Fibroblast of skin of abdomen (primary cell): ENCODE measurements at places on chromosomes 6 and 20.

- DNase-seq: peak; percentile 90
Measured at GRCh38 chr6:1297746-1298145, 14.2 kb upstream of the FOXQ1 start.

DNA sequence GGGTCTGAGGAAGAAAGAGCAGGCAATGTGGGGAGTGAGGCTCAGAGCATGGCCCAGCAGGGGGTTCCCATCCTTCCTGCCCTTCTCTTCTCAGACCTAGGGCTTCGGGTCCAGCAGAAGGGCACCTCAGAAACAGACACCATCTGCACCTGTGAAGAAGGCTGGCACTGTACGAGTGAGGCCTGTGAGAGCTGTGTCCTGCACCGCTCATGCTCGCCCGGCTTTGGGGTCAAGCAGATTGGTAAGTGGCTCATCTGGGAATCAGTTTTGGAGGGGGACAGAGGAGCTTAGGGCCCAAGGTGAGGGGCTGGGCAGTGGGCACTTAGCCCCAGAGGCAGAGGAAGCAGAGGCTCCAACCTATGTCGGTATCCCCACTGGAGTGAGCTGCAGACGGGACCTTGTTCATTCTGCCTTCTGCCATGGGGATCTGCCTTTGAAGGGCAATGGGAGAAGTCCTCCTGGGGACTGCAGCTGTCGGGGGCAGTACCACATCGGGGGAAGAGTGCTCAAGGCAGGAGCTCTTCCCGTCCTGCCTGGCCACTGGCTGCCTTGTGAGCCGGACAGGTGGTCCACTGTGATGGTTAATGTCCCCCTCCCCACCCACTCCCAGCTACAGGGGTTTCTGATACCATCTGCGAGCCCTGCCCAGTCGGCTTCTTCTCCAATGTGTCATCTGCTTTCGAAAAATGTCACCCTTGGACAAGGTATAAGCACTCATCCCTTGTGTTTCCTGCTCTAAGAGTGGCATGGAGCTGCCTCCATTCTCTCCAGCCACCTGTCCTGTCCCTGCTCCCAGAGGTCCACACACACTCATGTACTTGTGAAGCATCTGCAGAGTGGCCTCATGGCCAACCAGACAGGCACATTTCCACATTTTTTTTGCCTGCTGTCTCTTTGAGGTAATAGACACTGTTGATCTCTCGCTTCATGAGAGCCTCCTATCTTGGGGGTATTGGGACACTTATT, 4.7 kb downstream of the CD40 start:
- DNase-seq: no peak

GRCh38 chr6:119277052-119277451, 72.5 kb downstream of the MAN1A1 start:
- DNase-seq: no peak

DNA sequence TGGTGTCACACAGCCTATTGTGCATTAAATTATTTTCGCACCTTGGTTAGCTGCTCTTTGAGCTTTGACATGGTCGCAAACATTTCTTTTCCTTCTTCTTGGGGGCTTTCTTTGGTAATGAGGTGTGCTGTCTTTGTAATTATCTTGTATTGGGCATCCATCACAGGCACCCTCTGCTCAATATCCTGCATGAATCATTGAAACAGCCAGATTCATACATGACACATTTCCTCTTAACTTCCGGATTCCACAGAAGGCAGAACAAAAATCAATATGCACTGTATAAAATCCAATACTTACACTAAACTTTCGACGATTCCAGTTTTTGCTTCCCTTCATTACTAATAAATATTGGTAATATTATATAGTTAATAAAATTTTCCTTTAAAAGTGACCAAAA, 175.6 kb downstream of the SYNE1 start:
- peak; percentile 13 for DNase-seq

GRCh38 chr6:5398530-5398929, 137.2 kb downstream of the FARS2 start:
- peak; percentile 52 for DNase-seq

GRCh38 chr6:167748046-167748445, 78.7 kb upstream of the AFDN start:
- no peak for DNase-seq

GRCh38 chr6:126907996-126908395, 210.5 kb upstream of the RSPO3 start:
- DNase-seq: no peak

DNA sequence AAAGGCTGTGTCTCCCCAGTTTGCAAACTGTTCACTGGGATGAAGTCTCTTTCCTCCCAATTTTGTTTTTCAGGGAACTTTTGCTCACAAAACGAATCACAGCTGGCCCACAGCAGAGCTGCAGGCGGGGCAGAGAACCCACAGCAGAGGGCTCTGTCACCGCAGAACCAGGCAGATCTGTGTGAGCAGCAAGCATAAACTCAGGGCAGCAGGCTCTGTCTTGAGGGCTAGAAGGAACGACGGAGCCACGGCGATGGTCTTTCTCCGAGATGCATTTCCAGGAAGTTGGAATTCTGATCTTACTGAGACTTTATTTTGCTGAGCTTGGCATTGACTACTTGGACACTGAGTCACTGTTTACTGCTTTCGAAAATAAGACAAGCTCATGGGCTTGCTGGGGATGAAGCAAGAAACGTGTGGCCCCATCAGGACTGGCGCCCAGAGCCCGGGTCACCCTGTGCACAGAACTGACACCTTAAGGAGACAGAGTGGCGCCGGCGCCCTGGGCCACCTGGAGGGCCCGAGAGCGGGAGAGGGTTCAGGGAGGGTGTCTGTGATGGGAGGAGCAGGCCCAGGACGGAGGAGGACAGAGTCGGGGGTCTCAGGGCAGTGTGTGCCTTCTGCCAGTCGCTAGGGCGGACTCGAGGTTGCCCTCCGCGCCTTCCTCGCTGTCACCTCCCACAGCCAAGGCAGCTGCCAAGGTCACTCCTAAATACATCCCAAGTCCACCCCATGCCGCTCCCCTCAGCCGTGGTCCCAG, 106.3 kb upstream of the NXT1 start:
- DNase-seq: peak; percentile 28

DNA sequence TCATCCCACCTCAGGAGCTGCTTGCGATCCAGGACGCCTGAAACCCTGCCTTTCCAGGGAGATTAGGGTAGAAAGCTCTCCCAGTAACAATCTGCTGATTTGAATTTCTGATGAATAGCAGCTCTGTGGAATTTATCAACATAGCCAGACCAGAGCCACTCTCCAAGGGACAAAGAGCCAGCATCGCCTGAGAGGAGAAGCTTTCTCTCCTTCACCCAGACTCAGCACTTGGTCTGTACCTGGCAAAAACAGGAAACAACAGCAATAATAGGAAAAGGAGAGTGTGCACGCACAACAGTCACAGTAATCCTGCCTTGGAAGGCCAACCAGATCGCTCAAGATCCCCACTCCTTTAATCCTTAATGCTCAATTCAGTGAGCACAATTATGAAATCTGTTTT, 22.3 kb upstream of the ROS1 start:
- no peak for DNase-seq

DNA sequence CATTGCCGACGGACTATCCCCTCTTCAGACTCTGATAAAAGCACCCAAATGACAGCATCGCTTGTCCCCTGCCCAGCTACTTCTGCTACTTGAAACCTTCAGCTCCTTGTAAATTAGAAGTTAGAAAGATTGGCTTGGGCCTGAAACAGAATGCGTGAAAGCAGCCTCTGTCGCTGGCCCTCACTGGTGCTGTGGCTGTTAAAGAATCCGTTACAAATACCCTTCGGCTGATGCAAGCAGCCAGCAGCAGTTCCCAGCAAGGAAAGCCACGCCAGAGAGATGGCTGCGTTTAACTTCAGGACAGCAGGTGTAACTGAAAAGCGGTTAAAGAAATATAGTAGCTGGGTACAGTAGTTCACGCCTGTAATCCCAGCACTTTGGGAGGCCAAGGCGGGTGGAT, 2.4 kb upstream of the PRR18 start:
- no peak for DNase-seq

DNA sequence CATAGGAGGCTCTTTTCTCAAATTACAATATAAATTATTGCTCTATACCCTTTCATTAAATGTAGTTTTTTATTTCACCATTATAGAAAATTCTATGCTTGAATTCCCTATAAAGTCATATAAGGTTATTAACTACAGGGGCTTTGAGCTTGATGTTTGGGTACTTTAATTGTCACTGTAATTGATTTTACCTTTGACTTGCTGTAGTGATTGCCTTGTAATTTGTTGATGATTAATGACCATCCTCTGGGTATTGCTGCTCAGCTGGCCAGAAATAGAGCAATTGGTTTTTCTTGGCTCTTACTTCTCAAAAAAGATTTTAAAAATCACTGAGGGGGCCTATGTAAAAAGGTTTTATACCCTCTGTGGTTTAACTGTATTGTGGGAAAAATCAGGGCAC, 1186.0 kb downstream of the KHDRBS2 start:
- no peak for DNase-seq

GRCh38 chr6:127083231-127083962, 35.1 kb upstream of the RSPO3 start:
- DNase-seq: no peak

- no peak for DNase-seq
Measured at GRCh38 chr6:167956983-167957492, 40.4 kb upstream of the KIF25 start.

DNA sequence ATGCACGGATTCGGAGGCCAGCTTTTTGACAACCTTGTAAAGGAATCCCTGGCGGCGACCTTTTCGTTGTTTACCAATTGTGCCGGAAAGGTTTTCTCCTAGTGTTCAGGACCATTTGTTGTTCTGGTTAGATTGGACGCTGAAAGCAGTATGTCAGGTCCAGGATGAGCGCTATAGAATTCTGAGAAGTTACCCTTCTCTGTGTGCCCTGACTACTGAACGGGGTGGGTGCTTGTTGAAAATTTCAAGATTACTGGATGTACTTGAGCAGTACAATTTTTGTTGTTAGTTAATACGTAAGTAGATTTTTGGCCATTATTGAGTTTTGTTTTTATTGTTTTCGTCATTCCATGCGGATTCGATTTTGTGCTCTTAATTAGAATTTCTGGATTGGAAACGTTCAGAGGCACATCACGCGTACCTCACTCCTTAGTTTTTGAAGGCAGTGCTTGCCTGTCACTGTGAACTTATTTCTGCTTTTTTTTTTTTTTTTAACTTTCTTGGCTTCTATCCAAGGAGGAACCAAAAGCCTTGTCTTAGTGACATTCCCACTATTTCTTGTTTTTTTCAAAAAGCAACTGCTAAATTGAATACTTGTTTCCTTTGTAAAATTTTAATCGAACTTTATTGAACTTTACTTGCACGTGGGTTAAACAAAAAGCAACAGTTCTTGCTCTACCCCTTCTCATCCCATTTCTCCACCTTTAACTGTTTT, 898 bp downstream of the XRN2 start:
- DNase-seq: peak; percentile 12

DNA sequence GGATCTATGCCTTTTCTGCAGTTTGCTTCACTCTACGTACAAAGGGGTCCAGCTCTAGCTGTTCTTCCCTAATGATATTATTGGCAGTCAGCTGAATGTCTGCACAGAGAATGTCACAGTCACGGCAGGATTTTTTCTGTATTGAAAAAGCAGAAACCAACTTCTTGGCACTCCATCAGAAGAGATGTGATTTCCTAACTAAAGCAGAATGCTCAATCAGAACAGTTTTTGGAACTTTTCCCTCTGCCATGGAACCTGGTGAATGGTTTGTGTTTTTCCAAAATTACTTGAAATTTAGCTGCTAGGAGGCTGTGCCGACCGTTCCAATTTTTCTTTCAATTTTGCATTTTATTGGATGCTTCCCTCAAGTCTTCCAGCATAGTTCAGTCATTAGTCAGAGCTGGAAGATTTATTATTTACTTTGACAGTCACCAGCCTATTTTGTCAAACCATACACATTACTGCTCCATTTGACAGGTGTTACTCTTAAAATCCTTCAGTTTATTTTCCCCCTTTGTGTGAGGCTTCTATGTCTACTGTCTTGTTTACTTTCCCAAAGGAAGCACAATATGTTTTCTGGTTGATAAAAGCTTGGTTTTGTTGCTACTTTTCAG, 259.6 kb upstream of the EPHA7 start:
- DNase-seq: peak; percentile 1

GRCh38 chr6:114301596-114302219, 41.1 kb downstream of the HS3ST5 start:
- no peak for DNase-seq

DNA sequence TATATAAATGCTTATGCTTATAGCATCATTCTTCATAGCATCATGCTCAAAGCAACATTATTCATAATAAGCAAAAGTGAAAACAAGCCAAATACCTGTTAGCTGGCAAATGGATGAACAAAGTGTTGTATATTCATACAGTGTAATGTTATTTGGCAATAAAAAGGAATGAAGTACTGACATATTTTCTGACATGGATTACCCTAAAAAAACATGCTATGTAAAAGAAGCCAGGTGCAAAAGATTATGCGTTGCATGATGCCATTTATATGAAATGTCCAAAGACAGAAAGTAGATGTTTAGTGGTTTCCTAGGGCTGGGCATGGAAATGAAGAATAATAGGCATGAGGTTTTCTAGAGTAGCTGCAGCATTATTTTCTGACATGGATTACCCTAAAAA, 77.1 kb downstream of the GFRA4 start:
- DNase-seq: peak; percentile 8

GRCh38 chr6:53929041-53929820, 134.4 kb downstream of the LRRC1 start:
- no peak for DNase-seq

DNA sequence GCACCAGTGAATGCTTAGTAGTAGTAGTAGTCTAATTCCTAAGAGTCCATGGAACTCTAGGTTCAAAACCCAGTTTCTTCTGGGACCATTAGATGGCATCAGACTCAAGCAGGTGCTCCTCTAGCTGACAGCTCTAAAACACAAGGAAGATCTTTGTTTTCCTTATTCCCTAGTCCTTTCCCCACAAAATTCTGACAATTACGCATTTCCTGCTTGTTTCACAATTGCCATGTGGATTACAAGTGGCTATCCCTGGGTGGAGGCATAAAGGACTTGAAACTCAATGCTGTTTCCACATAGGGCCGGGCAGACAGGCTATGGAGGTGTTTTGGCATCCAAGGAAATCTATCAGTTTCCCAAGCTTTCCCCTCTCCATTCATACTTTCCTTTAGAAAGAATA, 9.2 kb upstream of the HLA-DOB start:
- DNase-seq: peak; percentile 40

GRCh38 chr6:166708460-166708859, 81.4 kb upstream of the RPS6KA2 start:
- DNase-seq: no peak

DNA sequence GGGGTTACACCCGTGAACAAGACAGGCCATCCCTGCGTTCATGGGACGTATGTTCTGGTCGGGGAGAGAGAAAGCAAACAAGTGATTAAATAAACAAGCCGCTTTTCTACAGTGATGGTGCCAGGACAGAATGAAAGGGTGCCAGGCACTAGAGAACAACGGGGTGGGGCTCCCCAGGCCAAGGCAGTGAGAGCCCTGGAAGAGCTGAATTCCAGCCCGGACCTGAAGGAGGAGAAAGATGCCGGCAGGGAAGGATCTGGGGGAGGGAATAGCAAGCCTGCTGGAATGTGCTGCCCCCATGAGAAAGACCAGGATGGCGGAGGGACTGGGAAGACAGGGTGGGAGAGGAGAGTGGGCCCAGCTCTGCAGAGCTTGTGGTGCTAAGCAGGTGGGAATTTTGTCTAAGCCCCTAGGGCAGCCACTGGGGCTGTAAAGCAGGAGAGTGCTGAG, 7.5 kb downstream of the SNAI1 start:
- DNase-seq: peak; percentile 33
